Cardiac muscle cell (in vitro differentiated cells and primary cell): ENCODE measurements at places on chromosomes 7 and 10. TPM values are rescaled to one million over a fixed set of nuclear protein-coding genes. Genes with fewer than 3 reads are reported as not detected.

TEX47 gene
- not detected in 2 replicates for total RNA-seq

ZCWPW1 gene
- 7.9 and 8.1 TPM in 2 replicates for total RNA-seq

LIPF gene
- total RNA-seq: not detected in 2 replicates

CPN1 gene
- total RNA-seq: not detected in 2 replicates

CCDC136 gene
- total RNA-seq: 12.6 and 26.4 TPM in 2 replicates

BRAT1 gene
- total RNA-seq: 79.9 and 109 TPM in 2 replicates

EXOC4 gene
- total RNA-seq: 29.4 and 46.0 TPM in 2 replicates

CFAP46 gene
- 2.8 and 3.0 TPM in 2 replicates for total RNA-seq

IGFBP1 gene
- total RNA-seq: 0.18 TPM in 1 of 2 replicates, not detected in the other

PITX3 gene
- 5.5 and 14.3 TPM in 2 replicates for total RNA-seq

SPDYE8 gene
- total RNA-seq: not detected in 2 replicates

DGKB gene
- 0.53 and 0.86 TPM in 2 replicates for total RNA-seq

TMEM26 gene
- total RNA-seq: 1.1 and 2.5 TPM in 2 replicates

NOBOX gene
- total RNA-seq: not detected in 2 replicates

TMEM130 gene
- 0.54 TPM in 1 of 2 replicates, not detected in the other for total RNA-seq

MNX1 gene
- 0.56 and 0.77 TPM in 2 replicates for total RNA-seq

RBM20 gene
- total RNA-seq: 23.0 and 28.5 TPM in 2 replicates

LRRC17 gene
- 5.7 and 9.7 TPM in 2 replicates for total RNA-seq

FAM237B gene
- total RNA-seq: not detected in 2 replicates

PNLIPRP1 gene
- total RNA-seq: not detected in 2 replicates

TRIM73 gene
- 6.6 and 10.3 TPM in 2 replicates for total RNA-seq
